ENCODE measurements at places on chromosomes 6 and 20.

- DNase-seq = no peak
Measured at GRCh38 chr6:26432627-26433201, 7.6 kb upstream of the BTN3A3 start.

DNA sequence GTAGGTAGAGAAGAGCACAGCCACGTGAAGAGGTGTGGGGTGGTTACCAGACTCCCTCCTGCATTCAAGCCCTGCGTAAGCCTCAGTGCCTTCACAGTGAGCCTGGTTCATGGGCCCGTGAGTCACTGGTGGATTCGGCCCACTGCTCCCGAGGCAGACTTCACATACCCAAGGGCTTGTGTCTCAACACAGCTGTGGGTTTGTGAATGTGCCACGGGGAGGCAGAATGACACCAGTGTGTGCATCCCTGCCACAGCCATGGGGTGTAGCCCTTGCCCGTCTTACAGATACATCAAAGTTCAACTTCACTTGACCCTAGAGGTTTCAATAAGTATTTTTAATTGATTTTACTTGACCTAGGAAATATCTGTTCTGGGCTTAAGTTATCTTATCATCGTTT is 108.5 kb downstream of the MAP3K4 start:
- no peak for DNase-seq

GRCh38 chr6:29183594-29183993 is 12.9 kb downstream of the OR2J2 start:
- DNase-seq = no peak

- DNase-seq = no peak
Measured at GRCh38 chr20:53639128-53639527, 45.5 kb upstream of the ZNF217 start.

DNA sequence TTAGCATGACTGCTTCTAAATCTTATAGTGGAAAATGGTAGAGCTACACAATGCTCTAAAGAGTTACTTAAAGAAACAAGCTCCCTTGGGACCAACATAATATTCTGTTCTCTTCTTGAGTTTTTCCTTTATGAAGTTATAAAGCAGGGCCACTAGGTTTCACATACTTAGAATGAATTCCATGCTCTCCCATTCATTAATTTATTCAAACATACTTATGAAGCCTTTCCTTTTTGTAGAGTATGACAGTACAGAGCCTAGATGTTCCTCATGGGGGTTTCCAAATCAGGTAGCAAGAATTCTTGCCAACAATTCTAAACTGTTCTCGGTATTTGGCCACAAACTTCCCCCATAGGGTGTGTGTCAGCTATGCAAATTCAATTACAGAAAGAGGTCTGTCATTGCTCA is 20.6 kb upstream of the FABP7 start:
- no peak for DNase-seq

DNA sequence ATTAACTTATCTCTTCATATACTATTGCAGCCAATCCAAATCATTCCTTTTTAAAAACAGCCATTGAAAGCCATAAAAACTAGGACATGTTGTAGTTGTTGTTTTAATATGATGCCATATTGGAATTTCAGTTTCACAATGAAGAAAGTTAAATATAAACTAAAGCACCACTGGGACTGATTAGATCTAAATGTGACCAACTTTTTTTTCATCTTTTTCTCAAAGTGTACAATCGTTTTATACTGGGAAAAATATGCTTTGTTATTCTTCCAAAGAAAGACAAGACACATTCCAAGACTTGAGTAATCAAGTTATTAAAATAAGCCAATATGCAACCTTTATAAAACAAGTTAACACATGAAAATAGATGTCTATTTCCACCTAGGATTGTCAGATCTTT is 68.5 kb downstream of the THEMIS start:
- DNase-seq = no peak

GRCh38 chr20:39897781-39898466 is 791.1 kb downstream of the MAFB start:
- no peak for DNase-seq

- DNase-seq = no peak
Measured at GRCh38 chr6:81075974-81076373, 676.5 kb downstream of the TENT5A start.

DNA sequence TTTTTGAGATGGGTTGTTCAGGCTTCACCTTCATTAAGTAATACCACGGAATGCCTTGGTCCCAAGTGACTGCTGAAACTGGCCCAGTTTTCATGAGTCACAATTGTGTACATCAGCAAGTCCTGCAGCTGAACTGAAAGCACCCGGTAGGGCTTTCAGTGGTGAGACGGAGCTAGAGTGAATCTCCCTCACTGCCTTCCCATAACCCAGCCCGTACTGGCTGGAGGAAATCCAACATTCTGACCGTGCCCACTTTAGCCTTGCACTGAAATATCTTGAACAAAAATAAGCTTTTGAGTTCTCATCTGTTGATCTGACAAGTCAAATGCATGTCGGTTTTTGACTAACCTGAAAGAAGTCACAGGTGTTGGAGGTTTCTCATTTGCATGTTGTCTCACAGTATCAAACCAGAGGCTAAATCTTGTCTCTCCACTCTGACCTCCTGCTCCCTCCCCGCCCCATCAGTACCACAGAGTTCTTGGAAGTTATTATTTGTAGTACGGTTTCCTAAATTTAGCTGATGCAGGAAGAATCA is 35.9 kb downstream of the DUSP22 start:
- DNase-seq = no peak

DNA sequence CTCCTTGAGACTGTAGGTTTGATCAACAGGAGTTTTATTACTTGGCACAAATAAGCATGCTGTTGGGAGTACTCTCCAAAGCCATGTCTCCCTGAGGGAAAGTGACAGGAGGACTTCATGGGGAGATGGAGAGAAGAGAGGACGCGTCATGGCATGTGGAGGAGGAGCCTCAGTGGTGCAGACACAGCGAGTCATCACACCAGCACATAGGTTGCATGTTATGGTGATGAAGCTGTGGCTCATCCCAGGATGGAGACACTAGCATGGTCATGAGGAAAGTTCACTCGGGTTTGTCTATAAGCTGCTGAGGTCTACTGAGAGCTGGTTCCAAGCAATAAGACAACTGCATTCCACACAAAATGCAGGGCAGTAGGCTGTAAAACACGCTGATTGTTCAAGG is 13.2 kb upstream of the SSTR4 start:
- no peak for DNase-seq

DNA sequence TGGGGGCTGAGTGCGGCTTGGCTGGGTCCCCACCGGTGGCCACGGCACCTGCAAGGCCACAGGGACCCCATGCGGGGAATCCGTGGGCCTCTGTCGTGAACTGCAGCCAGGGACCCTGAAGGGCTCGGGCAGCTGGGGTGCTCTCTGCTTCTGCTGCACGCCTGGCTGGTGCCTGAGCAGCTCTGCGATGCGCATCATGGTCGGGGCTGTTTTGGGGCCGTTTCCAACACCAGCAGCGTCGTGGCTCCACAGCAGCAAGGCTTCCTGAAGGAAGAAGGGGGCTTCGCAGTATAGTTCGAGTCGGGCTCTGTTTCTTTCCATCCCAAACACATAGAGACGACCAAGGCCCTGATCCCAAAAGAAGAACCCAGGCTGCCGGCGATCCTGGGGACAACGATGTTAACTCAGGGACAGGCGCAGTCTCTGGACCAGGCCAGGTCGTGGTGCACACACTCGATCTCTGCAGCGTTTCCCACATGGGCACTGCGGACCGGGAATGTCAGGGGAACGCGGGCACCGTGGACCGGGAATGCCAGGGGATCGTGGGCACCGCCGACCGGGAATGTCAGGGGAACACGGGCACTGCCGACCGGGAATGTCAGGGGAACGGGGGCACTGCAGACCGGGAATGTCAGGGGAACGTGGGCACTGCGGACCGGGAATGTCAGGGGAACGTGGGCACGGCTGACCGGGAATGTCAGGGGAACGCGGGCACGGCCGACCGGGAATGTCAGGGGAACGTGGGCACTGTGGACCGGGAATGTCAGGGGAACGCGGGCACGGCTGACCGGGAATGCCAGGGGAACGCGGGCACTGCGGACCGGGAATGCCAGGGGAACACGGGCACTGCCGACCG is 36.8 kb upstream of the BHLHE23 start:
- no peak for DNase-seq
